Coronary artery (tissue), 2 donors: ENCODE measurements at places on chromosomes 13 and 19.

DNA sequence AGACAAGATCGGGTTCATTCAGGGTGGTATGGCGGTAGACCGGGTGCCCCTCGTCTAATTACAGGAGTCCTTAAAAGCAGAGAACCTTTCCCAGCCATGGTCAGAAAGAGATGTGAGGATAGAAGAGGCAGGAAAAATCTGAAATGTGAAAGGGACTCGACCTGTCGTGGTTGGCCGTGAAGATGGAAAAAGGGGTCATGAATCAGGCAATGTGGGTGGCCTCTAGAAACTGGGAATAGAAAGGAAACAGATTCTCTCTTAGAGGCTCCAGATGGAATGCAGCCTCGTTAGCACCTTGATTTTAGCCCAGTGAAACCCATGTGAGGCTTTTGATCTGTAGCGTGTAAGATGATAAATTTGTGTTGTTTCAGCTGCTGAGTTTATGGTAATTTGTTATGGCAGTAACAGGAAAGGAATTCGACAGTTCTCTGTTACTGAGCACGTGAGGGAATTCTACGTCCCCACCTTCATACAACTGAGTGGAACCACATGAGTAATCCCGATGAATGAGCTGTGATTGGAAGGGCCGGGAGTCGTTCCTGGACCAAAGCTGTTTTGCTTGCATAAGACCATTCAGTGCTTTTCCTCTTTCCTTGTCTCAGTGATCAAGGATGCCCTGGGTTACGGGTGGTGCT is 11.0 kb upstream of the CA11 start:
- DNase-seq, result no peak

- DNase-seq, result no peak
Measured at GRCh38 chr19:17767559-17767958, 16.3 kb downstream of the FCHO1 start.

DNA sequence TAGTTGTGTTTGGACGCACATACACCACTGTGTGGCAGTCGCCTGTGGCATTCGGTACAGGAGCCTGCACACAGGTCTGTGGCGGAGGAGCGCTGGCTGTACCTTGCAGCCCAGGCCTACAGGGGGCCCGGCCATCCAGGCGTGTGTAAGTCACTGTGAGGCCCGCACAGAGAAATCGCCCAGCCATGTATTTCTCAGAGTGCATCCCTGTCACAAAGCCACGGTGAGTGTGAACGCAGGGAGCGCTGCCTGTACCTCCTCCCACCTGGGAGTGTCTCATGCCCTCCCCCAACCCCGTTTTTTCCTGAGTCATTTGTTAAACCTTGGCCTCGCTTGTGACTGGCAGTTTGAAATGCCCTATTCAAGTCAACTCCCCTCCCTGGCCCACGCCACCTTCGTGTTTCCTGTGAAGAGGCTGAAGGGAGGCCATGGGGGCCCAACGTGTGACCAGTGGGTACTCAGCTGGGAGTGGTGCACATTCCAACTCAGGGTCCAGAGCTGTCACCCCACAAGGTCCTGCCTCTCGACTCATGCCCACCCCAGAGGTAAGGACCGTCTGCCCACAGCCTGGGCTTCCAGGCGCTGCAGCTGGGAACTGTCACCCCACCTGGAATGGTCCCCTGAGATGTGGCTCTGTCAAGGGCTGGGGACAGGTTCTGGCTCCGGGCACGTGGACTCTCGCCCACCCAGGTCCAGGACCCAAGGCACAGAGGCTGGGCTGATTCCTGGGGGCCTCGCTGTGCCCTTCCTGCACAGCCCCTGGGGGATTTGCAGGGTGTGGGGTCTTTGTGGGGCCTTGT is 11.6 kb upstream of the RASA3 start:
- DNase-seq, result no peak

- DNase-seq, result no peak
Measured at GRCh38 chr19:28359431-28360414, 853.2 kb downstream of the UQCRFS1 start.

DNA sequence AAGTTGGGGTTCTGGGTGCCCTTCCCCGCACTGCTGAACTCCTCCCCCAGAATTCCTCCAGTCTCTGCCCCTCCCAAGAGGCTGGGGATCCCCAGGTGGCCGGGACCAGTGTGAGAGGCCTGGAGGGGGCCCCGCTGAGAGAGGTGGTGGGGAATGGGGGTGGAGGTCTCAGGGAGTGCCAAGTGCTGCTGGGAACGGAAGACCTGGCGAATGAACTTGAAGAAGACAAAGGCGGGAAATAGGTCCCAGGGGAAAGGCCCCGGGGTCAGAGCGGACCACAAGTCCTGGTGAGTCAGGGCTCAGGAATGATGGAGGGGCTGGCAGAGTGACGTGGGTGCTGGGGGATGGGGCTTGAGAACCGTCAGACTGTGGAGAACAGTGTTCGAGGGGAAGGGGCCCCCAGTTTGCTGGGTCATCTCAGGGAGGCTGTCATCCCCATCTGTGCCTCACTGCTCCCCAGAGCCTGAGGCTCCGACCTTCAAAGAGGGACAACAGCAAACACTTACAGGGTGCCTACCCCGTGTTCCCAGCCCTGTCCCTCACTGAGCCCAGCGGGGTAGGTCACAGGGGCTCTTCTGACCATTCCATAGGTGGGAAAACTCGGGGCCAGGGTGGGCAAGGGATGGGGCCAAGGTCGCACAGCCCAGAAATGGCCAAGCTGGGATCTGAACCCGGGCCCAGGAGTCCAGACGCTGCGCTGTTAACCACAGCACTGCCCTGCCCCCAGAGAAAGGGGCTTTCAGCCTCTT is 16.0 kb upstream of the SEMA6B start:
- DNase-seq, result no peak
